ENCODE measurements at places on chromosomes 6 and 20.

- no peak for DNase-seq
Observed at GRCh38 chr6:8057793-8058192, 6.4 kb downstream of the BLOC1S5 start.

DNA sequence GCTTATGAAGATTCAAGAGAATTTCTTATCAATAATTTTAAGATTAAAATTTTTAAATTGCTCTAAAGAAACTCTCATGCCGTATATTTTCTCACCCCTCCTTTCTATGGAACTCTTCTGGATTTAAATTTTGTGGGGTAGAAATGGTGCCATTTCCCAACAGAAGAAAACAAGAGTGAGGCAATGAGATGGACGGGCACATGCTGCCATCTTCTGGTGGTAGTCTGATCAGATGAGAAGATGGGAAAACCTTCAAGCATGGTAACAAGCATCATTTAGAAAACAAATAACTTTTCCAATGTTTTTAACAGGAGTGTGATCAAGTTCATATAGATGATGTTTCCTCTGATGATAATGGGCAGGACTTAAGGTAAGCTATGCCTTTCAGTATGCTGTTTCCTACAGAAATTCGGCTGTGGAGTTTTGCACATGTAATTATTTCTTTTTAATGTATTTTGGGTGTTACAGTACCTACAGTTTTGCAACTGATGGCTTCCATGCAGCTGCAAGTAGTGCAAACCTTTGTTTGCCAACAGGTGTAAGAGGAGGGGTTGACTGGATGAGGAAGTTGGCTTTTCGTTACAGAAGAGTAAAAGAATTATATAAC lies 271.4 kb downstream of the EYA4 start:
- DNase-seq = no peak

- DNase-seq = no peak
Observed at GRCh38 chr20:43766917-43767316, 40.1 kb upstream of the GTSF1L start.

DNA sequence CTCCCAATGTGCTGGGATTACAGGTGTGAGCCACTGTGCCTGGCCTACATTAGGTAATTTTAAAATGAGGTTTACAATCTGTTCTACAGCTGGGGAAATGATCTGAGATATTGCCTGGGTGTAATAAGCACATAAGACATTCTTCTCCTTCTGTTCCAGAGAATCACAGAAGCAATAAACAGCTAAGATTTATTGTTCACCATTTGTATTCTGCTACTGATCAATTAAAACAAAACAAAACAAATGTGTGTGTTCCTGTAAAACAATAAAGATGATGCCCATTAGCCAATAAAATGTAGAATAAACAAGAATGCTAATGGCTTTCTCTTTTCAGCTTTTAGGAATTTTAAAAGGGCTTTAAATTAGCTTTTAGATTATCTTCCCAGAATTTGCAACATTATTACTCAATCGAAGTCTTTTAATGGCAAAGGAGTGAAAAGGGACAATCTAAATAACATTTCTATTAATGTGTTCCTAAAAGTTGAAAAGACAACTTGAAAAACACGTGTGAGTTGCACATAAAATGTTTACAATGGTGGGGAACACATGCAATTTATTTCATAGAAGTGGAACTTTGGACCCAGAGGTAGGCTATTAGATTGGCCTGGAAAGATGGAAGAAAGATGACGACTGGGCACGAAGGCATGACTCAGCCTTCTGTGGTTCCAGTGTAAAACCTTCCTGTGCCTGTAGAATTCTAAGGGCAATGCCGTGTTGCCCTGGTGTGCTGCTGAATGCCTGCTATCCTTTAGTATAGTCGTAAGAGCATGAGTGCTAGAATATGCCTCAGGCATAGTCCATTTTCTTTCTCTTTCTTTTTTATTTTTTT lies 29.0 kb upstream of the DEK start:
- no peak for DNase-seq

DNA sequence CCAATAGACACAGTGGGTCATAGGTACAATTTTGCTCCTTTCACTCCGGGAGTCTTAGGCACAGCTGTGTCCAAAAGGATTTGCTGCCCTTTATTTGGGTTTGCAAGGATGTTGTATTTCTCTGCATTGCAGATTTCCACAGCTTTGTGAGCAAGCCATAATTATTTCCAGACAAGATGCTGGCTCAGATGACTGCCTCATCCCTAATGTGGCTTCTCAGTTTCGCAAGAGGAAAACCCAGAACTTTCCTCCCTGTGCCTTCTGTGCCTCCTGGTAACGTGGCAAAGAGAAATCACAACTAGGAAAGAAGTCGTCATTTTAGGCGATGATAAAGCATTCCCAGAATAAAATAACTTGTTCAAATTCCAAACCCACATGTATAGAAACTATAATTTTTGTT lies 33.7 kb downstream of the FAM50B start:
- no peak for DNase-seq

DNA sequence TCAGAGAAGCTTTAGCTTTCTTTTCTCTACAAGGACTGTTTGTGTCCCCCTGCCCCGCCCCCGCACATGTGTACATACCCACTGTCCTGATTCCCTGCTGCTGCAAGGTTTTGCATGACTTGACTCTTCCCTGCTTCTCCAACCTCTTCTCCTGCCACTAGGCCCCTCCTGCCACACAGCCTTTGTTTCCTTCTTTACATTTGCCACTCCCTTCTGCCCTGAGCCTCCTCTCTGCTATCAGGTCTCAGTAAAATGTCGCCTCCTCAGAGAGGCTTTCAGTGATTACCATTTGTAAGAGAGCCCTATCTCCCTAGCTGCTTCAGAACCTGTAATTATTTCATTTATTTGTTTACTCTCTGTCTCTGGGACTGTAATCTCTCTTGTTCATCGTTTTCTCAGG lies 56.4 kb upstream of the VSTM2L start:
- DNase-seq = no peak

DNA sequence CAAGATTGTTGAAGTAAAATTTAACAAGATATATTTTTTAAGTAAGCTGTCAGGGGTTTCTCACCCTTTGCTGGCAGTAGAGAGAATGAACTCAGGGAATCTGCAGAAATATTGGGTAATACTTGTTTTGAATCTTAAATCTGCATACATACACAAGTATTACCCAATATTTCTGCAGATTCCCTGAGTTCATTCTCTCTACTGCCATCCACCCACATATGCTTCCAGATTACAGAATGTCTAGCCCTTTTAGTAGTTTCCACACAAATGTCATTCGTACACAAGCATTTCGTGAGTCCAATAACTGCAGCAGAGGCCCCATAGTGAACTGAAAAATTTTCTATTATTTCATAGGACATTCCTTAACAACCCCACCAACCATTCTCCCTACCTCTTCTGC lies 69.6 kb upstream of the TNFRSF21 start:
- DNase-seq = no peak

- no peak for DNase-seq
Observed at GRCh38 chr20:36304786-36305495, 1.2 kb upstream of the DLGAP4 start.

GRCh38 chr20:19462491-19462890 lies 250.0 kb downstream of the SLC24A3 start:
- no peak for DNase-seq

GRCh38 chr6:154800338-154800737 lies 67.1 kb downstream of the SCAF8 start:
- no peak for DNase-seq

DNA sequence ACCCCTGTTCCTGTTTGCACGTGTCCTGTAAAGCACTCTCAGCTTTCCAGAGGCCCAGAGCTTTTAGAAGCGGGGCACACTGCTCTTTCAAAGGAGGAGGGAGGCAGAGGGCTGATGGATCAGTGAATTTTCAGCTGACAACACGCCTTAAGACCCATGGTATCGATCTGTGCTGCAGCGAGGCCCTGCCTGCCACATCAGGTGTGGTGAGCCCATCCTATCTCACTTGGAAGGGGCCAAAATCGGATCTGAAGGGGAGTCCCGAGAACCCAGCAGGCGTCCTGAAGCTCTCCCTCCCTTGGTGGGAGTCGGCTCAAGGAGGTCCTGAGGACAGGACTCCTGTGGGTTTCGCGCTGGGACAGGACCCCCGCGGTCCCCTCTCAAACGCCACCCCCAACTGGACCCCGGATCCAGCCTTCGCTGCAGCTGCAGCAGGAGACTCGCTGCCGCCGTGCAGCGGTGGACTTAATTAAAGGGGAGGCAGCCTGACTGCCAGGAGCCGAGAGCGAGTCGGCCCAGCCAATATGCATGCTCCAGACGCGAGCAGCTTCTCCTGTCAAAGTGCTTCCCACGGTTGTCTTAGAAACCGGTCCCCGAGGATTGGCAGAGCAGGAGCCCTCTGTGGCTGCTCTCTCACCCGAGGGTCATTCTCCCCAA lies 580.0 kb upstream of the ZNF337 start:
- DNase-seq = no peak

DNA sequence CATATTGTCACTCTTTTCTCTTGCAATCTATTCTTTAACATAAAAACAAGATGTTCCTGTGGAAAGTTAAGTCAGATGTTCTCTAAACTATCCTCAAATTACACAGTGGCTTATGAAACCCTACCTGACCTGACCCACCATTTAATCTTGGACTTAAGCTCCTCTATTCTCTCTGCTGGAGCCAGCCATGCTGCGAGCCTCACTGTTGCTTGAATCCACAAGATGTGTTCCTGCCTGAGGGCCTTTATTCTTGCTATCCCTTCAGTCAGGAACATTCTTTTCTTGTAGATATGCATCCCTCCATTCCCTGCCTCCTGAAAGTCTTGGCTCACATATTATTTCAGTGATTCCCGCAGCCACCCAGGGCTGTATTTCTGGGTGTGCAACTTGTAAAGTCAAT lies 283.2 kb downstream of the EPHA7 start:
- DNase-seq = no peak

- DNase-seq = no peak
Observed at GRCh38 chr20:50595988-50596693, 86.0 kb downstream of the PTPN1 start.

DNA sequence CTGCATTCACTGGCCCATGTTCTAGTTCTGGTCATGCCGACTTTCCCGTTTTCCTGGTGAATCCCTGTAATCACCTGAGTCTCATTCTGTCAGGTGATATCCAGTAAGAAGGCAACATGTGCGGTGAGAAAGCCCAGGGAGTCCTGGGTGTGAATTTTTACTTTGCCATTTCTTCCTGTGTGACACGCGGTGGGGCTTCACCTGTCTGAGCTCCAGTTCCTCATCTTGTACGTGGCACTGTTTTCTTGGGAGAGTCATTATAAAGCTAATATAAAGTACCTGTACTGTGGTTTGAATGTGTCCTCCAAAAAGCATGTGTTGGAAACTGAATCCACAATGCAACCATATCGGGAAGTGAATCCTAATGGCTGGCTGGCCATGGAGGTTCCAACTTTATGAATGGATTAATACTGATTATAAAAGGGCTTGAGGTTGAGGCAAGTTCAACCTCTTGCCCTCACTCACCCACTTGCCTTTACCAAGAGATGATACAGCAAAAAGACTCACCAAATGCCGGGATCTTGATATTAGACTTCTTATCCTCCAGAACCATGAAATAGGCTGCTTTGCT lies 5.1 kb downstream of the HLA-E start:
- DNase-seq = no peak

GRCh38 chr20:4040283-4041179 lies 25.2 kb upstream of the RNF24 start:
- DNase-seq = no peak

DNA sequence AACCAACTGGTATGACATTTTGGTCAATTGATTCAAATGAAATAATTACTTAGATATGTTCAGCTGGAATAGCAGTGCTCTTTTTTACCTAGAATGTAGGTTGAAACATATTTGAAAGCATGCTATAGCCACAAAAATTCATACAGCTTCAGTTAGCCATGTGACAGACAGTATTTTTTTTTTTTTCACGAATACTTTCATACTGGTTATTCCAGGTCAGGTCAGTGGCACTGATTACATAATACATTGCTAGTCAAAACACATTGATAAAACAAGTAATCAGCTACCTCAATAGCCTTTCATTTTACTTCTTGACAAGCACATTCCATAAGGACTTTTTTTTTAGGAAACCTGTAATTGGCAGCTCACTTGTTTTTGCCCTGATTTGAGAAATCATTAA lies 222.6 kb downstream of the EYA4 start:
- DNase-seq = no peak

- no peak for DNase-seq
Observed at GRCh38 chr6:72975352-72975752, 249.9 kb downstream of the KHDC1L start.

DNA sequence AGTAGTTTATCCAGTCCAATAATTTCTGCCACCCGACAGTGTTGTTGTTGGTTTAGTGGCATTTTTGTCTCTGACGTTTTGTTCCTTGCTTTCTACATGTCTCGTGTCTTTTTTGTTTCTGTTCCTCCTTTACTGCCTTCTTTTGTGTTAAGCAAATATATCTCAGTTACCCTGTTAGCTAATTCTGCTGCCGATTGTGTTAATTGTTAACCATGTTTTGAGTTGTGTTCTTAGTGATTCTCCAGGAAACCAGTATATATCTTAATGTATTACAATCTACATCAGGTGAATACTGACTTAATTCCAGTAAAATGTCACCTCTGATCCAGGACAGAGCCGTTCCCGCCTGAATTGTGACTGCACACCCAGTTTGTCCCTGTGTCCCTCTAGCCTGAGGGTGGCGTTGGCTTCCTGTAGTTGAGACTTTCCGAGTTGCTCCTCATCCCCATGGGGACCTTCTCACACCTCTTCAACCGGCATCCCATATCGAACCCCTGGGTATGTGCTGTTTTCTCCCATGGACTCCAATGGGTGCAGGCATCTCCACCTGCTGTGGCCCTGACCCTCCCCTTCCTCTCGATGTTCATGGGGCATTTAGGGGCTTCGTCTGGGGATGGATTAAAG lies 35.8 kb upstream of the BHLHE23 start:
- DNase-seq = no peak

DNA sequence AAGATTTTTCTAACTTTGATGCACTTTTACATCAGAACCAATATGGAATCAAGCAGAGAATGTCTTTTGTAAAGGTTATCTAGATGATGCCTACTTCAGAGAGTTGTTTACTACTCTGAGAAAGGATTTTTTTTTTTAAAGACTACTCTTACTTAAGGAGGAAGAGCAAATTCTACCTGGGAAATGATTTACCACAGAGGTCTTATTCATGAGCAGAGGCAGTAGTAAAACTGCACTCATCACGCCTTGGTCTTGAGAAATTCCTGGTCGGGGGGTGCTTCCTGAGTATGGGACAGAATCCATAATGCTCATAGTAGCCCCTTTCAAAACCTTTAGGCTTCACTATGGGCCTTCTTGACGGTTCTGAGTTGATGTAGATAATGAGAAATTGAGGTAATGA lies 241.8 kb upstream of the PREP start:
- DNase-seq = no peak

GRCh38 chr6:168699631-168700295 lies 258.8 kb downstream of the SMOC2 start:
- no peak for DNase-seq

- peak; percentile 5 for DNase-seq
Observed at GRCh38 chr6:69796073-69796641, 653 bp downstream of the LMBRD1 start.

- no peak for DNase-seq
Observed at GRCh38 chr6:7042056-7042653, 65.6 kb upstream of the RREB1 start.

- DNase-seq = peak; percentile 11
Observed at GRCh38 chr20:46757754-46758678, 48.6 kb downstream of the SLC2A10 start.

GRCh38 chr20:36408219-36408618 lies 102.1 kb downstream of the DLGAP4 start:
- no peak for DNase-seq

- DNase-seq = no peak
Observed at GRCh38 chr6:36986704-36987047, 680 bp upstream of the MTCH1 start.
